ENCODE measurements at places on chromosomes 1 and 21.

GRCh38 chr1:35555601-35556477 is 1.4 kb downstream of the KIAA0319L start:
- no peak for DNase-seq

DNA sequence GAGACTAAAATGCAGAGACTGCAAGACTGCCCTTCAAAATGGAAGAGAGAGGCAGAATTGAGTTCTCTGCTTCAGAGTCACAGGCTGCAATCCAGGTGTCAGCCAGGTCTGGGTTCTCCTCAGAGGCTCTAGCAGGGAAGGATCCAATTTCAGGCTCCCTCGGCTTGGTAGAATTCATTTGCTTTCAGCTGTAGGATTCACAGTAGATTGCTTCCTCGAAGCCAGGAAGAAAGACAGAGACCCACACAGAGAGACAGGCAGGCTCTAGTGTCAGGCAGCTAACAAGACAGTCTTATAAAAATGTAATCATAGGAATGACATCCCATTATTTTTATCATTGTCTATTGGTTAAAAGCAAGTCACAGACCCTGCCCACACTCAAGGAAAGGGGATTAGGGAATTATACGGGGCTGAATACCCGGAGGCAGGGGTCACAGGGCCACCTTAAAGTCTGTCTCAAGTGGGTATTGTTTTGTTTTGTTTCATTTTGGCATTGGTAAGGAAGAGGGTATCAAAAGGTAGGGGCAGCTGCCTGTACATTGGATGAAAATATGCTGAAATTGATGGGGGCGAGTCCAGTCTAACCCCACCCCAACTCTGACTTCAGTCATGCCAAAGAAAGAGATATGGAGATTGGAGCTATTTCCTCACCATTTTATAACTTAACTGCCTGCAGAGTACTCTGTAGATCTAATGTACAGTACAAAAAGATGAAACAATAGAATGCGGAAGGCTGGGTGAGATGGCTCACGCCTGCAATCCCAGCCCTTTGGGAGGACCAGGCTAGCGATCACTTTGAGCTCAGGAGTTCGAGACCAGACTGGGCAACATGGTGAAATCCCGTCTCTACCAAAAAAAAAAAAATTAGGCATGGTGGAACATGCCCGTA is 9.5 kb upstream of the TBCE start:
- DNase-seq, result no peak

GRCh38 chr1:221251580-221251979 is 372.3 kb downstream of the HLX start:
- DNase-seq, result no peak

DNA sequence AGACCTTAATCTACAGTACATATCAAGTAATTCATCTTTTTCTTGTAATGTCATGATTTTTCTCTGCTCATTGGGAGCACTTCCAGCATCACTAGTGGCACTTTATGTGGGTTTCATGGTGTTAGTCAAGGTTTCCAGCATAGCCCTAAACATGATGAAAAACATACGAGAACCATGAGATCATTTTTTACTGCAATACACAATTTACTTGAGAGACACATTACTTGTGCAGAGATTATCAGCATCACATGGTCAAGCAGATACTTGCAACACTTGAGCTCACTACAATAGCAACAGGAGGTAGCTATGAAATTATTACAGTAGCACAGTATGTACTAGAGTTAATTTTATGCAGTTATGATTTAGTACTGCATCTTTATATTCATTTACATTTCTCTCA is 36.4 kb downstream of the ITGB3BP start:
- DNase-seq, result no peak

DNA sequence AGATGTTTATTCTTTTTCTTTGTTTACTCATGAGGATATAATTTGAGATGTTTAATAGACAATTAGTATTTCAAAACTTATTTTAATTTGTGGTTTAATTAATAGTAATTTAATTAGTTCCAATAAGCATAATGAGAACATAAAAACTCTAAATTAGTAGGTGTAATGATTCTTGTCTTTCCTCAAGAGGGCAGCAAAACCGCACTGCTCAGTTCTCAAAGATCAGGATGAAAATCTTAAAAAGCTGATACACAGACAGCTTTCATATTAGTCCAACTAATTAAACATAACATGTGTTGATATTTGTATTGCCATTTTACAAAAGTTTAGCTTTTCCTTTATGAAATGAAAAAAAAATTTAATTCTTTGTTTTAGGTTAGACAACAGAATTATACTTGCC is 106.7 kb upstream of the C21orf91 start:
- DNase-seq, result no peak

DNA sequence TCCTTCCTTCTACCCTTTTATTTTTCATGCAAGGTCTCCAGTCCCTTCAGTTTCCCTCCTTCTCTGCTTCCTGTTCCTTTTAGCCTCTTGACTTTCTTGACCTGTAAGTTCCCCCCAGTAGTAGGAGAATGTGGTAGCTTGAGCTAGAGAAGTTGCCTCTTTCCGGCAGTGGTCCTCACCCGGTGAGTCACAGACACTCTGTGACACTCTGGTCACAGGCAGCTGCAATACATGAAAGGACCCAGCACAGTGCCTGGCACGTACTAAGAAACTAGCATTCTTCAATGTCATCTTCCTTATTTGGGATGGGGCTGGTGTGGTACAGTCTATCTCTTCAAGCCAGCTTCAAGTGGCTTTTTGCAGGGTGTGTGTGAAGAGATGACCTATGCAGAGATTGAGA is 16.0 kb downstream of the PFKFB2 start:
- no peak for DNase-seq

- no peak for DNase-seq
These were observed 110.8 kb downstream of the KCND3 start for GRCh38 chr1:111878649-111879048.

DNA sequence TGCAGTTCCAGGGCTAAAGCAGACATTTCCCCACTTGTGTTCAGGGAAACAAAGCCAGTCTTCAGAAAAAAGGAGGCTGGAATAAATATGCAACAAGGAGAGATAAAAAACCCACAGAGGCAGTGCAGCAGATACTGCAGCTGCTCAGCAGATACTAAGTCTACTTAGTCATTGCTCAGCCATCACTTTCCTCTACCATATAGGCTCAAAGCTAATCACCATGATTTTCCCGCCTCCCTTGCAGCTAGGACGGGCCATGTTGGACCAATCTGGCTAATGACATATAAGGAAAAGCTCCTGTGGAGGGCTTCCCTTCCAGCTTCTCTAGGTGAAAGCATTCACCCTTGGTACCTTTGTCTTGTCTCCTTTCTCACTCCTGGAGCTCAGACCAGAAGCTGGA is 10.0 kb upstream of the EFHD2 start:
- no peak for DNase-seq

- no peak for DNase-seq
These were observed 64.2 kb upstream of the KIF26B start for GRCh38 chr1:245090491-245091090.

GRCh38 chr1:112759228-112759627 is 44.1 kb upstream of the PPM1J start:
- DNase-seq, result no peak

GRCh38 chr21:32558106-32558505 is 27.2 kb downstream of the TCP10L start:
- no peak for DNase-seq

DNA sequence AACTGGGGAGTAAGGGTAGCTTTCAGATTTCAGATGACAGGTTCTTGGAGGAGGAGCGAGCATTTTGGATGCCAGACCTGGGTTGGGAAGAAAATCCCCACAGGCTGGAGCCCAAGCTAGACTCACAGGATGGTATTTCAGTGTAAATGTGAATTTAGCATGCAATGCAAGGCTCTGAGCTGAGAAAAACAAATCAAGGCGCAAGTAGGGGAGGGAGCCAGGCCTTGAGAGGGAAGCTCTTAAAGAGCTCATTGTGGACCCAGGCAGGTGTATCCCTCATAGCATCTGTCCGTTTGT is 386.1 kb downstream of the MATN1 start:
- no peak for DNase-seq

GRCh38 chr1:215566556-215567490 is at the start of gene KCTD3:
Gene KCTD3, plus strand, starts transcription at chr1:215567304. Its CDS starts 382 bp downstream, at chr1:215567686.
- DNase-seq, result peak; percentile 40

GRCh38 chr21:35195232-35195631 is 146.1 kb upstream of the RUNX1 start:
- DNase-seq, result no peak

Data from activated B cell treated with CpG ODN at 0.5 μM for 24 hours (primary cell).